Naive thymus-derived CD4-positive, alpha-beta T cell (primary cell): ENCODE measurements at places on chromosomes 5 and 9.

DNA sequence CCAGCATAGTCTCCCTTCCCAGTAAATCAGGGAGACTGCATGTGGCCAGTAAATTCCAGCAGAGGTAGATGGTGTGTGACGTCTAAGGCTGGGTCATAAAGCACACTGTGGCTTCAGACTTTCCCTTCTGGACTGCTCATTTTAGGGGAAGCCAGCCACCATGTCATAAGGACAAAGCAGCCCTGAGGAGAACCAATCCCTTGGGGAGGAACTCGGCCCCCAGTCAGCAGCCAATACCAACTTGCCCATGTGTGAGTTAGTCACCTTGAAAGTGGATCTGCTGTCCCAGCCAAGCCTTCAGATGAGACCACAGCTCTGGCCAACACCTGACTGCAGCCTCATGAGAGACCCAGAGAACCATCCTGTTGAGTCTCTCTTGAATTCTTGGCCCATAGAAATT lies 14.7 kb upstream of the NINJ1 start:
- no peak for DNase-seq

DNA sequence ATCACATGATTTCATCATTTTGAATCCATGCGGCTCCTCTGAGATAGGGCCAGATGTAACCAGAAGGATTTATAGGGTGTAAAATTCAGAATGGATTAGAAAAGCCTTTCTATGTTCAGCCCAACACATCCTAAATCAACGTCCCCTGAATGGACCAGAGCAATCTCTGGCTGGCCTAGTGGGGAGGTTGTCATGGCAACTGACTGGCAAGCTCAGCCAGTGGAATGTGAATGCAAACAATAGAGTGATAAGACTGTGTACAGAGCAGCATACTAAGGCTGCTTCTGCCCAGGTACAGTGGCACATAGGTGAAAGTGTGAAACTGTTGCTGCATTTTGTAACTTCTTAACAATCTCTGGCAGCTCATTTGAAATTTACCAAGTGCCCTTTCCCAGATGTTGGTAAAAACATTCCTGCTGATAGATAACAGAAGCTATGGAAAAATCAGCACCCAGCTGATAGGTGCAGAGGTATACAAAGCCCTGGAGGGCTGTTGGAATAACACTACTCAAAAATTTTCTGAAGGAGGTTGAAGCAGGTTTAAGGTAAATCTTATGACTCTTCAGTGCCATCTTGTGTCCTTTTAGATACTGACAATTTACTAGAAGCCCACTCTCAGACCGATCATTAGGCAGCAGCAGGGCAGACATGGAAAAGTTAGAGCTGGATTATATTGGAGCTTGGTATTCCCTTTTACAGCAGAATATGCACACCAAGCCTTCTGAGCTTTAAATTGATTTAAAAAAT lies 267.2 kb downstream of the RAB3C start:
- DNase-seq: no peak

GRCh38 chr5:178338126-178338749 lies 105.6 kb upstream of the PHYKPL start:
- no peak for DNase-seq

GRCh38 chr9:87436716-87437115 lies 61.0 kb upstream of the DAPK1 start:
- DNase-seq: no peak

GRCh38 chr5:94969174-94969573 lies 315.7 kb downstream of the MCTP1 start:
- no peak for DNase-seq

GRCh38 chr9:5430912-5431311 lies 6.8 kb downstream of the PLGRKT start:
- no peak for DNase-seq

DNA sequence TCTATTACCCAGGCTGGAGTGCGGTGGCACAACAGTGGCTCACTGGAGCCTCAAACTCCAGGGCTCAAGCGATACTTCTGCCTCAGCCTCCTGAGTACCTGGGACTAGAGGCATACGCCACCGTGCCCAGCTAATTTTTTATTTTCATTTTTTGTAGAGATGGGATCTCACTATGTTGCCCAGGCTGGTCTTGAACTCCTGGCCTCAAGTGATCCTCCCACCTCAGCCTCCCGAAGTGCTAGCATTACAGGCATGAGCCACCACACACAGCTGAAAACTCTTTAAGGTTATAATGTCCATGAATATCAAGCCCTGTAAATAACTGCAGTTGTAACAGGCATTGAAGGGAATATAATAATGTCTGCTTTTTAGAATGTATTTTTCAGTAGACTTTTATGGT lies 271.2 kb downstream of the AOPEP start:
- DNase-seq: no peak

DNA sequence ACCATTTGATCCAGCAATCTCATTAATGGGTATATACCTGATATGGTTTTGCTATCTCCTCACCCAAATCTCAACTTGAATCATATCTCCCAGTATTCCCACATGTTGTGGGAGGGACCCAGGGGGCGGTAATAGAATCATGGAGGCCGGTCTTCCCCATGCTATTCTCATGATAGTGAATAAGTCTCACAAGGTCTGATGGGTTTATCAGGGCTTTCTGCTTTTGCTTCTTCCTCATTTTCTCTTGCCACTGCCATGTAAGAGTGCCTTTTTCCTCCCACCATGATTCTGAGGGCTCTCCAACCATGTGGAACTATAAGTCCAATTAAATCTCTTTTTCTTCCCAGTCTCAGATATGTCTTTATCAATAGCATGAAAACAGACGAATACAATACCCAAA lies 74.5 kb upstream of the APC start:
- DNase-seq: no peak

GRCh38 chr5:118060833-118061232 lies 927.5 kb downstream of the DTWD2 start:
- no peak for DNase-seq

- no peak for DNase-seq
Measured at GRCh38 chr9:26812217-26812616, 80.4 kb downstream of the CAAP1 start.

GRCh38 chr5:140038373-140038957 lies 4.6 kb downstream of the NRG2 start:
- no peak for DNase-seq
